Activated CD8-positive, alpha-beta T cell treated with anti-CD3 and anti-CD28 coated beads, Interleukin-2, amount 10 ng/mL, durations not matched to agents 7 days and 5 days (primary cell): ENCODE measurements at places on chromosomes 16 and 17.

- DNase-seq = no peak
- no peak overlapping the region for H3K27ac ChIP-seq
- no peaks in the 10 kb centered on the region for H3K4me1 ChIP-seq
- H3K27me3 ChIP-seq = no peaks in the 10 kb centered on the region
- no peak overlapping the region for H3K4me3 ChIP-seq
These were observed 37.9 kb downstream of the GRIN2C start for GRCh38 chr17:74821655-74822334.

GRCh38 chr17:71202449-71202848 is 918.4 kb upstream of the SOX9 start:
- no peaks in the 10 kb centered on the region for H3K36me3 ChIP-seq
- H3K4me3 ChIP-seq = no peak overlapping the region
- H3K27ac ChIP-seq = no peak overlapping the region

DNA sequence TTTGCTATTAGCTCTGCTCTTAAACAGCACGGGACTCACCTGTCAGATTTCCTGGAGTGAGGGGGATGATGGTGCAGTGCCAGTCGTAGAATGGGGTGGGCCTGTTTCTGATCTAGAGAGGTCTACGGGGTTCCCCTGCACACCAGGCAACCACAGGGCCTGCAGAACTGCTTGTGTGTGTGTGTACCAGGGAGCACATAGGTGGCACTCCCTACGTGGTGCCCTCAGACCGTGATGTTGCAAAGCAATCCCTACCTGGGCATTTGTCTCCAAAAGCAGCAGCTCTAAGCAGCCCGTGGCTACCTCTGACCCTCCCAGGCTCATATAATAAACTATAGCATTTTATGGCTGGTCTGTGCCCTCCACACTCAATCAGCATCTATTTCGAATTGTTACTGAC is 38.5 kb downstream of the MPRIP start:
- H3K36me3 ChIP-seq = peaks cover 13% of the 10 kb centered on the region
- DNase-seq = no peak
- no peak overlapping the region for H3K4me3 ChIP-seq
- no peaks in the 10 kb centered on the region for H3K4me1 ChIP-seq

DNA sequence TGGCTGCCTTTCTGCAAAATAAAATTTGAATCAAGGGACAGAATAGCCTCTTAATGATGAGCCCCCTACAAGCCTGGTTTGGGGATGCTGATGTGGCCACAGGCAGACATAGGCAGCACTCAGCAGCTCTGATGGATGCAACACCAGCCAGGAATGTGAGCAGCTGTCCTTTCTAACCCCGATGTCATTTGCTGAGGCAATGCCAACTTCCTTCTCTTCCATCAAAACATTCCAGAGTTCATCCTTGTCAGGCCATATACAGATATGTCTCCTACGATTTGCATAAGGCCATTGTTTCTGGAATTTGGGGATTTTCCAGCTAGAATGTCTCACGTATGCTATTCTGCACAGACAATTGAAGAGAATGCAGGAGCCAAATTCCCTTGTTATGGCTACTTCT is 52.1 kb upstream of the MYOCD start:
- H3K27ac ChIP-seq = no peak overlapping the region
- H3K4me3 ChIP-seq = no peak overlapping the region
- H3K4me1 ChIP-seq = no peaks in the 10 kb centered on the region
- H3K27me3 ChIP-seq = no peaks in the 10 kb centered on the region
- no peaks in the 10 kb centered on the region for H3K36me3 ChIP-seq

DNA sequence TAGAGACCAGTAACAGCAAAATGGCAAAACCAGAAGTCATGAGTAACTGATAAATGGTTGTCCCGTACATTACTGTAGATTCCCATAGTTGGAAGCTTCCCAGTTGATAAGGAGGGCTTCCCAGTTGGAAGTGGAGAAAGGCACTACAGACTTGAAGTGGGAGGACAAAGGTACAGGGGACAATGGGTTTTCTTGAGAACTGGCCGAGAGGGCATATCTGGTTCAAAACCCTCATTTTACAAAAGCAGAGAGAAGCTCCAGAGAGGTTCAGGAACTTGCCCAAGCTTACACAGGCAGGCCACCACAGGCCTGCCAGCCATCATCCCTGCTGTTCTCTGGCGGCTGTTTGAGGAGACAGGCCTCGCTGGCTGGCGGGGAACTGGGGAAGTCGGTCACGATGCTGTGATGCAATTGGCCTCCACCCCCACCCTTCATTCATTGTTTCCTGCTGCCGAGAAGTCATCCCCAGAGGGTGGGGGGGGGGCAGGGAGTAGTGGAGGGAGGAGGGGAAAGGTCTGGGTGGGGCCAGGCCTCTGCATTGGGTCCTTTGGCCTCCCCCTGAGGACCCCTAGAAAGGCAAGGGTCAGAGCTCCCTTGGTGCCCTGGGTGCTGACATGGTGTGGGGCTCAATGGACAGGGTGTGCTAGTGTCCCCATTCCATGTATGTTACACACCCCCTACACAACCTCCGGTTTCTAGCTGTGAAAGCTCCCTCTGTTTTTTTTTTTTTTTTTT is 3.0 kb downstream of the UBALD2 start:
- peak; percentile 89 for DNase-seq
- peak overlapping the region; percentile 99 for H3K27ac ChIP-seq
- H3K27me3 ChIP-seq = no peaks in the 10 kb centered on the region
- peak overlapping the region; percentile 95 for H3K4me3 ChIP-seq
- H3K4me1 ChIP-seq = peaks cover 55% of the 10 kb centered on the region

DNA sequence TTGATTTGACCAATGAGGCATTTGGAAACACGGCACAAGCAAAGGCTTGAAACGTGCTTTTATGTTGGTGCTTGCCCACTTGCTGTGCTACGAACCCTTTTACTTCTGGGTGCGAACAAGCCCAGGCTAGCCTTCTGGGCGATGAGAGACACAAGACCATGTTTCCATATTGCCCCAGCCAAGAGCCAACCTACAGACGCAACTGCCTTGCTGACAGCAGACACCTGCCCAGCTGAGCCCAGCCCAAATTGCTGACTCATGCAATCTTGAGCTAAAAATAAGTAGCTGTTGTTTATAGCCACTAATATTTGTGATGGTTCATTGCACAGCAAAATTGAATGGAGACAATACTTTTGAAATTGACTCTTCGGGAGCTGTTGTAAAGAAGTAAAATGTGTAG is 464.5 kb downstream of the WWOX start:
- no peak overlapping the region for H3K4me3 ChIP-seq
- H3K4me1 ChIP-seq = peaks cover 8% of the 10 kb centered on the region
- no peak for DNase-seq
- H3K27ac ChIP-seq = no peak overlapping the region

DNA sequence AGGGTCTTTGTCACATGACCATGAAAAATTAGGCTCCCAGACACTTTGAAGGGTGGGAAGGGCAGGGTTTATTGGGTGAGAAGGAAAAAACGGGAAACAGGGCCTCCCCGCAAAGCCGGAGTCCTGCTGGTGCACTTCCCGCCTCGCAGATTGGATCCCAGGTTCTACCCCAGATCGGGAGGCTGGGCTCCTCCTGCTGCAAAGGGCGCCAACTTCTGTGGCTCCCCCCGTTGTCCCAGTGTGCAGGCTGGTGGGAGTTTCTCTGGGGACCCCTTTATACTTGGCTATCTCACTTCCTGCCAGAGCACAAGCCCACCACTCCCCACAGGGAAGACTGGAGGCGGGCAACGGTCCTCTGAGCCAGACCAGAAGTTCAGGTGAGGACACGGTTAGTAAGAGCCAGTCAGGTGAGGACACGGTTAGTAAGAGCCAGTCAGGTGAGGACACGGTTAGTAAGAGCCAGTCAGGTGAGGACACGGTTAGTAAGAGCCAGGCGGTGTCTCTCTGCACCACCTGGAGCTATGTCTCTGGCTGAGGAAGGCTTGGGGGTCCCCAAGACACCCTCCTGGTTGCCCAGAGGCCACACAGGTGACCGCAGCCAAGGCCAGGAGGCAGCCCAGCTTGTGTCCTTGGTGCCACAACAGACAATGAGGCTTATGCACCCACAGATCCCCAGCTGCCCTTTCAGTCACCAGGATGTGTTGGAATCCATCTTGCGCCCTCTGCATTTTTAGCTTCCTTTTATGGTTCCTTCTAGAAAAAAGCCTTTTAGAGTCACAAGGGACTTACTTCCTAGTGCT is 48.1 kb upstream of the CHMP6 start:
- H3K36me3 ChIP-seq = peaks cover 39% of the 10 kb centered on the region
- H3K4me3 ChIP-seq = no peak overlapping the region
- no peaks in the 10 kb centered on the region for H3K27me3 ChIP-seq
- no peak for DNase-seq

GRCh38 chr16:47626246-47626645 is 165.1 kb downstream of the PHKB start:
- no peak overlapping the region for H3K4me3 ChIP-seq
- H3K27ac ChIP-seq = no peak overlapping the region
- peaks cover 4% of the 10 kb centered on the region for H3K36me3 ChIP-seq
